Gastroesophageal sphincter (tissue), 4 donors: ENCODE measurements at places on chromosomes 13 and 19. TPM values are rescaled to one million over a fixed set of nuclear protein-coding genes. Genes with fewer than 3 reads are reported as not detected.

The KCTD15 gene
- total RNA-seq, result 81.9 TPM

The CGB5 gene
- total RNA-seq, result not detected

The KISS1R gene
- total RNA-seq, result not detected

The IZUMO1 gene
- total RNA-seq, result not detected

The ZNF492 gene
- 0.27 TPM for total RNA-seq

The ONECUT3 gene
- total RNA-seq, result not detected

The MAMSTR gene
- total RNA-seq, result 1.6 TPM

The TMEM59L gene
- total RNA-seq, result 4.0 TPM

The CA11 gene
- 13.8 TPM for total RNA-seq

The LILRA2 gene
- 2.4 TPM for total RNA-seq

The GRK1 gene
- 0.15 TPM for total RNA-seq

The DCLK1 gene
- 68.3 TPM for total RNA-seq

The SHC2 gene
- total RNA-seq, result 24.6 TPM

The LILRB3 gene
- 29.4 TPM for total RNA-seq

The FCAR gene
- not detected for total RNA-seq

The TEX29 gene
- not detected for total RNA-seq

The OR7C1 gene
- total RNA-seq, result not detected

The S1PR5 gene
- not detected for total RNA-seq

The ZNF563 gene
- 7.6 TPM for total RNA-seq

The AKT2 gene
- 69.6 TPM for total RNA-seq

The C3 gene
- total RNA-seq, result 724 TPM

The PNMA8A gene
- total RNA-seq, result 5.0 TPM

The NXNL1 gene
- total RNA-seq, result not detected

The IRGC gene
- total RNA-seq, result not detected

The NTN5 gene
- total RNA-seq, result 2.3 TPM

The CRX gene
- total RNA-seq, result not detected

The ZSCAN1 gene
- total RNA-seq, result not detected

The SUGP2 gene
- total RNA-seq, result 40.2 TPM

The ZNF541 gene
- not detected for total RNA-seq
